ENCODE measurements at places on chromosomes 4 and X.

- no peak for DNase-seq
These were observed 679.4 kb downstream of the PDHA2 start for GRCh38 chr4:96519291-96519690.

DNA sequence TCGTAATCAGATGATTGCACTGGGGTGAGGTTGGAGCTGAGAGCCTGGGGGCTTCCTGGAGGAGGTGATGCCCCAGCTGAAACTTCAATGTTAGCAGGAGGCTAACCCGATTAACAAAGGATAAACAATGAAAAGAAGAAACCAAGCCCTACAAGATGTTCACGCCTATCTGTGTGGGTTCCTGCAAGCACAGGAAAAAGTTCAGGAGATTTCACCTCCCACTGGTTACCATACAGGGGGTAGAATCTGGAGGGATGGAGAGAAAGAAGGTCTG is 27.5 kb downstream of the JAKMIP1 start:
- DNase-seq = no peak

DNA sequence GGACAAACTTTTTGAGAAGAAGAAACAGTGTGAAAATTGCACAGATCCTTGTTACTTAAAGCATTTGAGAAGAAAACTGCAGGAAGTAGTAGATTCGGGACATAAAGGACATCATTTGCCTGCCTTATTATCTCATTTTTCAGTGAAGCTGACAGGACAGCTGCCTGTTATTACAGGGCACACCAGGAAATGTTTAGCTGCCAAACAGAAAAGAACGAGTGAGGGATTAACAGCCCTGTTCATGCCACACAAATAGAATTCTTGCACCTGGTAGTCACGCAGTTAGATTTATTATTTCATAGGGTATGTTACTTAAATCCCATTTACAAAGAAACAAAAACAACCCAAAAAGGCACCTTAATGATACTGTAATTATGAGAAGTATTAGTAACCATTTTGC is 100.6 kb downstream of the CHIC2 start:
- no peak for DNase-seq

- DNase-seq = no peak
These were observed 2092.4 kb upstream of the TENM3 start for GRCh38 chr4:180150818-180151217.

- DNase-seq = no peak
These were observed 29.8 kb downstream of the HEPH start for GRCh38 chrX:66193821-66194220.

- no peak for DNase-seq
These were observed 129.8 kb downstream of the PTTG2 start for GRCh38 chr4:38089961-38090360.

DNA sequence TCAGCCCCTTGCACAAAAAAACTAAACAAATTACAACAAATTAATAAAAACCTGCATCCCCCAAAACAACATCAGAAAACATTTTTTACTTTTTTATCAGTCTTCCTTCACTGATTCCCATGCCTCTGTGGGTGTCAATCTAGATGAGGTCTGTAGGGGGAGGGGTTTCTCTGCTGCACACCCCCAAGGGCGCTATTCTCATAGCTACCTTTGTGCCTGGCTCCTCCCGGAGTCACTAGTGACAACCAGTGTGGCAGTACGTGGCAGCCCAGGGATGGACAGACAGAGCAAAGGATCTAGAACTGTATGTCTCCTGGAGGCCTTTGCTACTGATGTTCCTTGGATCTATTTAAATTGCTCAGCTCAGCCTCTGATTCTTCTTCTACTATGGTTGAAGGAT is 228.1 kb upstream of the ANXA3 start:
- no peak for DNase-seq

DNA sequence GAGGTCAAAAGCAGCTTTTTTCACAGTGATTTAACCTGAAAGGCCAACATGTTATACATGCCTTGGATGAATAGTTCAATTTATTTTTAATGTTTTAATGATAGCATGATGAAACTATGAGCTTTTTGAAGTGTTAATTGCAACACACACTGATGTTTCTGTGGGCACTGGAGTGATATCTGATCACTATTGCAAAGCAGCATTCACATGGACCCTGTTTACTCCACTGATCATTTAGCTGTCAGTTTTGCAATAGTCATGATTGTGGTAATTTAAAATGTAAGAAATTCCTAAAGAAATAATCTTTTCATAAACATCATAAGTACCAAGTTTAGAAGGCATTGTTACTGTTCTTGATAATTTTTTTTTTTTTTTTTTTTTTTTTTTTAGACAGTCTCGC is 74.1 kb downstream of the ARSJ start:
- no peak for DNase-seq

DNA sequence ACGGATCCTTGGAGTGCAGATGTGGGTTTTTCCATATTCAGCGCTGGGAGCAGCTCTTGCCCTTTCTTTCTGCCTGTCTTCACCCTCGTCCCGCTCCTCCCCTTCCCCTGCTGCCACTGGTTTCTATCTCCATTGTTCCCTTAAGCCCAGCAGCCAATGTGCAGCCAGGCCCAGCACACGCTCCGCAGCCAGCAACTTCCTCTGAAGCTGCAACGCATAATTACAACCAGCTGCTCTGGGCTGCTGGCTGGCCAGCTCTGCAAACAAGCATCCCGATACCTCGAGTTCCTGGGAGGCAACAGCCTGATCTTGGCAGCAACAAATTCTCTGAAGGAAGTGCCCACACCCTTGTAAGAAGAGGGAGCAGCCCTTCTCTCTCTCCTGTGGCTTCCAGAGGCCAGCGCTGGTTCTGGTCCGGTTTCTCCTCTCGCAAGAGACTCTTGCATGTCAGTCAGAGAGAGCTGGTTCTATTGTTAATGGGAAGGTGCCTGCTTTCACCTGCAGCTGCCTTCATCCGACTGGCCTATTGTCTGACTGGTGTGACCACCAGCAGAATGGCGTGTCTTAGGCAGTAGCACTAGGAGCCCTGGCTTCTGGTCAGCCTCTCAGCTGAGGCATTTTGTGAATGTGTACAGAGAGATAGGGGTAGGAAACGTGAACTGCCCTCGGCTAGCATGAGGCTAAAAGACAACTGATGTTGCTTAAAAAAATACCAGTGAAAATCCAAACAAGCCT is 83.8 kb upstream of the MAML3 start:
- peak; percentile 95 for DNase-seq

GRCh38 chrX:137151403-137151802 is 117.6 kb upstream of the GPR101 start:
- DNase-seq = no peak

GRCh38 chr4:63693321-63693720 is 715.9 kb downstream of the TECRL start:
- no peak for DNase-seq

DNA sequence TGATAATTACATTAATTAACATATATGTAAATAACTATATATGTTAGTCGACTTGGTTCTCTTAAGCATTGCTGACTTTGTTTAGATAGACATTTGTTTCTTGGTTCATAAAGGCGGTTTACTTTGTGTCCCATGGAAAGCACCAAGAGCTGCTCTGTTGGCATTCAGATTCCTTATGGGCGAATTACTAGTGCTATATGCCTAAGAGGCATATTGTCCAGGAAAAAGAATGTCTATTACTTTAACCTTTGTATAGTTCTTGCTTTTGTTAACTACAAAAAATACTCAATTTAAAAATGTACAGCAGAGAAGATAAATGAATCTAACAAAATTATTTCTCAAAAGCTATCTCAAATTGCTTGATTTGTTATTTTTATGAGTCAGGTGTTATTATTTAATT is 532.8 kb downstream of the FAT4 start:
- DNase-seq = no peak

- DNase-seq = no peak
These were observed 13.0 kb downstream of the RGS12 start for GRCh38 chr4:3305610-3306371.

GRCh38 chrX:14851526-14851925 is 21.3 kb downstream of the FANCB start:
- DNase-seq = no peak

DNA sequence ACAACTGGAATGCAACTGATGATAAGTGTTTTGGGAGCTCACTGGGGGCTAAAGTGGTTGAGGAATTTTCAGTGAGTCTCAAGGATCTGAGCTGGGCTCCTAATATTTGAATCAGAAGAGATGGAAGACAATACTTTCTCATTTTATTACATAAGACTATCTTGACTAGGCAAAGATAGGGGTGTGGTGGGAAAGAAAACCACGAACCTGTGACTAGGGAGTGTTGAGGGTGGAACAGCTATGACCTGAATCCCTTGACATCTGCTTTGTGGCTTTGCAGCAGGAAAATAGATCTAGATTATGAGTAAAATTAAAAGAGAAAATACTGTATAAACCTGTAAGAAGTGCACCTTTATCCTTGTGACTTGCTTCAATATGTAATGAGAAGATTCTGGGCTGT is 295.1 kb upstream of the TEX13A start:
- DNase-seq = no peak

DNA sequence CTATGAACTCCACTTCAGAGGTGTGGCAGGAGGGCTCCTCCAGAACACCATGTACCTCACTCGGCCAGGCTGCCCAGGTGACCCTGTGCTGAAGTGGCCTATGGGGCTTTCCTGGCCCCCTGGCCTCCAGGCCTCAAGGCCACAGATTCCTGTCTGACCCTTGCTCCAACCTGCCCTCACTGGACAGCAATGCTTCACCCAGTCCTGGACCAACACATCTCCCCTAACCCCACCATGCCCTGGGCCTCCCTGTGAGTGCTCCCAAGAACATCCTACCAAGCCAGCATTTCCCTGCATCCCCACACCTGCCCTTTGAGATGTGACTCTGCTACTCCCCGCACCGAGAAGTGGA is 10.5 kb downstream of the ZFYVE28 start:
- no peak for DNase-seq

DNA sequence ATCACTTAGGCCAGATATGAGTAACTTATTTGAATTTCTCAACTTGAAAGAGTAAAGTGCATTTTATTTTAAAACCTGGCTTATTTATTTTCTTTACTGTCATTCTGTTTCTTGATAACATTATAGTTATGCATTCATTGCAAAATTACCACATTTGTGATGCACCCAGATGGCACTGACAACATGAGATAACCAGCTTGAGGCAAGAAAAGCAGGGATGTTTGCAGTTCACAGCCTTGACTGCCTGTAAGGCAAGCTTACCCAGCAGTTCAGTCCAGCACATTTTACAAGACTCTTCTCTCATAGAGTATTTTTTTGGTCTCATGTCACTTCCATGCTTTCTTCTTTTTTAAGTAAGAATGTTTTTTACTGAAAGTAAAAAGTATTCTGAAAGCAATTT is 25.3 kb upstream of the EPGN start:
- no peak for DNase-seq

DNA sequence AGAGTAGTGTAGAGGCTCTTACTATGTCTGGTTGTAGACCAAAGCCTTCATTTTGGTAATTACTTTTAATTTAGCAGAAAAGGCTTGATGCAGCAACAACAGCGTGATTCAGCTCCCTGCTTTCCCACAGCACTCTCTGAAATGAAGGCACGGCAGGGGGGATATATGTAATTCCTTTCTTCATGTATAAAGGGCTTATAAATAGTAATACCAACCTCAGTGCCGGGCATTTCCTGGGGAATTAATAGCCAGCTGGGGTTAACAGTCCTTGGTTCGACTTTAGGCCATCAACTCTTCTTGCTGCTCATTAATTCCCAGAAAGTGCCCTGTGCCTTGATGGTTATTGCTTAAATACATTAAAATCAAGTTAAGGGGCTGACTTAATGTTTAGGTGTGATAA is 669.0 kb downstream of the ZNF674 start:
- no peak for DNase-seq

GRCh38 chr4:108717386-108717785 is 45.5 kb downstream of the ETNPPL start:
- no peak for DNase-seq

- DNase-seq = no peak
These were observed 29.3 kb upstream of the FAM47C start for GRCh38 chrX:36978886-36979285.

GRCh38 chr4:159758061-159758460 is 655.2 kb downstream of the RAPGEF2 start:
- DNase-seq = no peak

DNA sequence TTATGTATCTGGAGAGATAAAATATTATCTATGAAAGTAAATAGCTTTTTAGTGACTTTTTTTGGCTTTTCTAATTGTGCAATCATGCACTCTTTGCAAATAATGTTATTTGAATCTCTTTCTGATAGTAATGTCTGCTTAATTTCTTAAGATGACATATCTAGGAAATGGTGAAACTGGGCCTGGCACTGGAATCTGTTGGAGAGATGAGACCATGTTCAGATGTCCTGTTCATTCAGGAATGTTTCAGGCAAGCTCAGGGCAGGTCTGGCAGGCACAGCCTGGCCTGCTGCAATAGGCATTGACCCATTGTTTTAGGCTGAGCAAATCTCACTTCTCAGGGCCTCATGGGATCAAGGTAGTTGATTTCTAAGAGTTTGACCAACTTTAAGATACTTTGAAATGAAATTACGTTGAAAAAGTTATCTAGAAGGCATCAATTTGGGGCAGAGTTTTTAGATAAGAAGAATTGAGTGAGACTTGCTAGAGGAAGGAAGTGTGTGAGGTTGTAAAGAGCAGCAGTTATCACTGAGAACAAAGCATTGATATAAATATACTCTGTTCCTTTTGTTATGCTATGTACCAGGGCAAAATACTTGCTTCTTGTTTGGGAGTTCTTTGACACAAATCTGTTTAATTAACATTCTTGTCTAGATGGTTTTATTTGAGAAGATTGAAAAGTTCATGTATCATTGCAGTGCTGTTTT is 133.0 kb upstream of the LEF1 start:
- DNase-seq = no peak

GRCh38 chrX:46620505-46620904 is 46.9 kb downstream of the CHST7 start:
- no peak for DNase-seq

GRCh38 chr4:56197387-56197786 is 189.9 kb downstream of the AASDH start:
- no peak for DNase-seq

- DNase-seq = no peak
These were observed 12.2 kb upstream of the NKRF start for GRCh38 chrX:119618439-119618838.

DNA sequence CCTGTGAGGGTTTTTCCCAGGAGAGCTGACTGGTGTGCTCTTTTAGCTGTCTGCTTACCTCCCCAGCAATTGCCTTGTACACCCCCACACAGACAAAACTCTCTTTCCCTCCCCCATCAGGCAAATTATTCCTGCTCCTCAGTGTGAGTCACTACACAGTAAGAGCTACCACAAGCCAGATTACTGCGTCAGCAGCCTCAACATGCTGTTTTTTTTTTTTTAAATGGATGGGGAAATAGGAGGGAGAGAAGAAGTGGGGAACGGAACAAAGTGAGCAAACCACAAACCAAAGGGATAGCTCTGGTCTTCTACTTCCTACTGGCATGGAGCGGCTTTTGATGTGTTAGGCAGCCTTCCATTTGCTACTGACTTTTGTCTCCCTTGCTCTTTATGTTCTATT is 107.5 kb upstream of the ACSL4 start:
- DNase-seq = no peak

Measured in DMS 273 treated with DMSO at 0.1 percent for 48 hours (cell line).